ENCODE measurements at places on chromosomes 1 and 21.
A peak's percentile ranks its signal among the peaks of the same experiment; 100 is the strongest.

DNA sequence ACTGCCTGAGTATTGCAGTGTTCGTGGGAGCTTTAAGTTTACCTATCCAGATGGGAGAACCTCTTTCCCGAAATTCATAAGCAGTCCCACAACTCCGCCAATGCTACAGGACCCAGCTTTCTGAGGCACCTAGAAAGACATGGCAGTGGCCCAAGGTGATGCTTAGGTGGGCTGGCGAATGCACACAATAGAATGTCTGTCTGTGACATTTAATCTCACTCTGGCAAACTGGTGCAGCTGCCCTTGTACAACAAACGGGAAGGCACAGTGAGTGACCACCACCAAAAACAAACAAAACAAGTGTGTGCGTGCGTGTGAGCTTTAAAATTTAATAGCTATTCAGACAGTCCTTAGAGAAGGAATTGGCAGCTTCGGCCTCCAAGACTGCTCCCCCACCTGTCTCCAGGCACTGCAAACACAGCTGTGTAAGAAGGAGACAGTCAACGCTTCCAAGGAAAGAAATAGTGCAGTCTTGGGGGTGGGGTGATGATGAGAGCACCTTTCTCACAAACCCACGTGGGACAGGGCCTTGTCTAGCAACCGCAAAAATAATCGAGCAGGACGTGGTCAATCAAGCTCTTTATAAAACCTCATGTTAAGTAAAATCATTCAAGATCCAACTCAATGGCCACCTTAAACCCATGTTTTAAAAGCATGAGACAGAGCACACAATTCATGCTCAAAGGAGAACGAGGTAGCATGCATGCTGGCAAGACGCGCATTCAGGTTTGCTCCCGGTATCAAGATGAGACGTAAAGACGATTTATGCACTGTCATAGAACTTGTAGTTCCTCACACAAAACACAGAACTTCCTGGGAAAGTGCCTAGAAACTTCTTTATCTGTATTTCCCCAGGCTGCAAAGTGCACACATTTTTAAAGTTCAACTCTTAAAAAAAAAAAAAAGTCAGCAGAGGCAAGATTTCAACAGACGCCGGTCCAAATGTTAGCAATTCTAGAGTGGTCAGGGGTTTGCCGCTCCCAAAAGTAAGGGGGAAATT is 84.1 kb downstream of the TM2D1 start:
- DNase-seq, result no peak

- no peak for DNase-seq
These were observed 205.5 kb downstream of the KCNJ6 start for GRCh38 chr21:37710546-37711285.

GRCh38 chr1:36729289-36729688 is 246.6 kb upstream of the CSF3R start:
- DNase-seq, result no peak

GRCh38 chr1:25662061-25662460 is 45.5 kb downstream of the MAN1C1 start:
- DNase-seq, result no peak

DNA sequence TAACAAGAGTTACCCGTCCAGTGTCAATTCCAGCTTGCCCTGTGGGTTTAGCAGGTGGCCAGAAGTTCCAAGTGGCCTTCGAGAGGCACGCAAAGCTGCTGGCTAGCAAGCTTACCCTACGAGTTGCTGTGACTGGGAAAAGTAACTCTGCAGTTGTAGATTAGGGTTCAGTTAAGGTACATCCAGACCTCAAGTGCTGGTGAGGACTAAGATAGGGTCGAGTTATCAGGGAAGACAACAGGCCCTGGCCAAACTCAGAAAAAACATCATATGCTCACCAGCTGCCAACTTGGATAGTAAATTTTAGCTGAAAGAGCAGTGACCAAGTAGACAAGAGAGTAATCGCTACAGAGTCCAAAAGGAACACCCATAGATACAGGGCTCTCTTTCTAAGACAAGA is 27.7 kb upstream of the LRRC7 start:
- DNase-seq, result no peak

DNA sequence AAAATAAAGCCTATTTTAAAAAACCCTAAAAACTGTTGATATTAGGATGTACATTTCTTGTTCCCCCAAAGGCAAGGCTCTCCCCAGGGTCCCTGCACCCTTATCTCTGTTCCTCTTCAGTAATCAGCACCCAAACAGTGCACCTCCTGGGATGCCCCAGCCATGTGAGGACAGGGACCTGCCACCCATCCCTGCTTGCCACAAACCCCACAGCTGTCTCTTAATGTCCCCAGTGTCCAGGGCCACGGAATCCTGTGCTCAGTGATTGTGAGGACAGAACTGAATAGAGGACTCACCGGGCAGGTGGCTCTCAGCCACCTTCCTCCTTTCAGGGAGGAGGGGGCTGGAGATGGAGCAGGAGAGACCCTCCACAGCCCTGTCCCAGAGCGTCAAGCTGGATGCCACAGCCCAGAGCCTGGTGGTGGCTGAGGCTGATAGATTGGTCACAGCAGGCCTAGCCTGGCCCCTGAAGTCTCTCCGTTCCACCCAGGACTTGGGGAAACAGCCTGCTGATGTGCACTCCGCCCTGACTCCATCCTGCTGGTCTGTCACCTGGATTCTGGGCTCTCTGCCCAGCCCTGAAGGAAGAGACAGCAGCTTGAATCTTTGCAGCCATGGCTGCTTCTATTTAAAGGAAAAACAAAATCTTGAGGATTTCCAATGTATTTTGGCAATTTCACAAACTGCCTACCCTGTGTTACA is 23.1 kb downstream of the RNF187 start:
- no peak for DNase-seq

DNA sequence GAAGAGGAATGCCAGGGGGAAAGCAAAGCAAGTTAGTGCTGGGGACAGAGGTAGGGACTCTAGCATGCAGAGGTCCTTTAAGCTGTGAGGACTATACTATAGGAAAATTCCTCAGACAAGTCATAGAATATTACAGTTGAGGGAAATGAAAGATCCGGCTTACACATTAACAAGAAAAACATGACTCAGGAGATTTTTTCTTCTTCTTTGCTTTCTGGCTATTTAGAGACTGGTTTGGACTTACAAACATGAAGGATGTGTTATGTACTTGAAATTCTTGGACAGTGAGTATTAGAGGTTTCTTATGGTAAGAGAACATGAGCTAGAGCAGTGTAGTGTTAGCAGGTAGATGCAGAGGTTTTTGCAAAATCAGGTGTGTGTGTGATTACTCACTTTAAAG is 24.9 kb downstream of the USP25 start:
- no peak for DNase-seq

DNA sequence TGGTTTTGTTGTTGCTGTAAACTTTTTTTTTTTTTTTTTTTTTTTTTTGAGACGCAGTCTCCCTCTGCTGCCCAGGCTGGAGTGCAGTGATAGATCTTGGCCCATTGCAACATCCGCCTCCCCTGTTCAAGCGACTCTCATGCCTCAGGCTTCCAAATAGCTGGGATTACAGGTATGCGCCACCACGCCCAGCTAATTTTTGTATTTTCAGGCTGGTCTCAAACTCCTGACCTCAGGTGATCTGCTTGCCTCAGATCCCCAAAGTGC is 78.9 kb upstream of the SLC45A1 start:
- DNase-seq, result no peak

GRCh38 chr1:211711315-211711705 is 35.9 kb upstream of the NEK2 start:
- no peak for DNase-seq

DNA sequence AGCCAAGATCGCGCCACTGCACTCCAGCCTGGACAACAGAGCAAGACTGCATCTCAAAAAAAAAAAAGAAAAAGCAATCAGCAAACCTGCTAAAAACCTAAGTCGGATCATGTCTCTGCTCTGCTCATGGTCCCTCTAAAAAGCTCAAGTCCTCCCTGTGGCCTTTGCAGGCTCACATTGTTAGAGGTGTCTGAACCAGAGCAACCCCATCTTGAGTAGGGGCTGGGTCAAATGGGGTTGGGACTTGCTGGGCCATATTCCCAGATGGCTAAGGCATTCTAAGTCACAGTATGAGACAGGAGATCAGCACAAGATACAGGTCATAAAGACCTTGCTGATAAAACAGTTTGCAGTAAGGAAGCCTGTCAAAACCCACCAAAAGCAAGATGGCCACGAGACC is 3.0 kb upstream of the DRAXIN start:
- DNase-seq, result no peak

DNA sequence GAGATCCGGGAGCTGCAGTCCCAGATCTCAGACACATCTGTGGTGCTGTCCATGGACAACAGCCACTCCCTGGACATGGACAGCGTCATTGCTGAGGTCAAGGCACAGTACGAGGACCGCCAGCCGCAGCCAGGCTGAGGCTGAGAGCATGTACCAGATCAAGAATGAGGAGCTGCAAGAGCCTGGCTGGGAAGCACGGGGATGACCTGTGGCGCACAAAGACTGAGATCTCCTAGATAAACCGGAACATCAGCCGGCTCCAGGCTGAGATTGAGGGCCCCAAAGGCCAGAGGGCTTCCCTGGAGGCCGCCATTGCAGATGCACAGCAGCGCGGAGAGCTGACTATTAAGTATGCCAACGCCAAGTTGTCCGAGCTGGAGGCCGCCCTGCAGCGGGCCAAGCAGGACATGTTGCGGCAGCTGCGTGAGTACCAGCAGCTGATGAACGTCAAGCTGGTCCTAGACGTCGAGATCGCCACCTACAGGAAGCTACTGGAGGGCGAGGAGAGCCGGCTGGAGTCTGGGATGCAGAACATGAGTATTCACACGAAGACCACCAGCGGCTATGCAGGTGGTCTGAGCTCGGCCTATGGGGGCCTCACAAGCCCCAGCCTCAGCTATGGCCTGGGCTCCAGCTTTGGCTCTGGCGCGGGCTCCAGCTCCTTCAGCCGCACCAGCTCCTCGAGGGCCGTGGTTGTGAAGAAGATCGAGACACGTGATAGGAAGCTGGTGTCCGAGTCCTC is 25.5 kb downstream of the ETV3L start:
- peak; percentile 13 for DNase-seq

DNA sequence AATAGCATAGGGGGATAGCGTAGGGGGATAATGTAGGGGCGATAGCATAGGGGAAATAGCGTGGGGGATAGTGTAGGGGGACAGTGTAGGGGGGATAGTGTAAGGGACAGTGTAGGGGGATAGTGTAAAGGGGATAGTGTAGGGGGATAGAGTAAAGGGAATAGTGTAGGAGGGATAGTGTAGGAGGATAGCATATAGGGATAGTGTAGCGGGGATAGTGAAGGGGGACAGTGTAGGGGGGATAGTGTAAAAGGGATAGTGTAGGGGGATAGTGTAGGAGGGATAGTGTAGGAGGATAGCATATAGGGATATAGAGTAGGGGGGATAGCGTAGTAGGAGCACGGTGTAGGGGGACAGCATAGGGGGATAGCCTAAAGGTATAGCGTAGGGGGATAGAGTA is 14.1 kb upstream of the ARF1 start:
- DNase-seq, result no peak

DNA sequence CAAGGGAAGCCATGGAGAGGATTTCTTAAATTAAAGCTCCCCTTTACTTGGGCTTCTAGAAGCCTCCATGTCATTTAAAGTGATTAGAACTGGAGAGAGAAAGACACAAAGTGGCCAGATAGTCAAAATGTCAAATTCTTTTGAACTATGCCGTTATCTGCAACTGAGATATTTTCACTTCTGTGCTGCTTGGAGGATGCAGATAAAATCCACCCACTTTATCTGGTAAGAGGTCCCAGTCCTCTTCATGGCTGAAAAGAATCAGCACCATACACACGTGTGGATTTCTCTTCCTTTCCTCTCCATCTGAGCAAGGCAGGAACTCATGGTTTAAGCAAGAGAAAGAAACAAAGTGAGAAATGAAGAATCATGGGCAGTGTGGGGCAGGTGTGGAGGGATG is 276.9 kb upstream of the RUNX1 start:
- DNase-seq, result no peak

- no peak for DNase-seq
These were observed 189.5 kb downstream of the ZSCAN20 start for GRCh38 chr1:33661811-33662454.

- no peak for DNase-seq
These were observed 89.7 kb downstream of the ADCY10 start for GRCh38 chr1:167824163-167824794.

- no peak for DNase-seq
These were observed 11.9 kb downstream of the SLC45A1 start for GRCh38 chr1:8329858-8330257.

DNA sequence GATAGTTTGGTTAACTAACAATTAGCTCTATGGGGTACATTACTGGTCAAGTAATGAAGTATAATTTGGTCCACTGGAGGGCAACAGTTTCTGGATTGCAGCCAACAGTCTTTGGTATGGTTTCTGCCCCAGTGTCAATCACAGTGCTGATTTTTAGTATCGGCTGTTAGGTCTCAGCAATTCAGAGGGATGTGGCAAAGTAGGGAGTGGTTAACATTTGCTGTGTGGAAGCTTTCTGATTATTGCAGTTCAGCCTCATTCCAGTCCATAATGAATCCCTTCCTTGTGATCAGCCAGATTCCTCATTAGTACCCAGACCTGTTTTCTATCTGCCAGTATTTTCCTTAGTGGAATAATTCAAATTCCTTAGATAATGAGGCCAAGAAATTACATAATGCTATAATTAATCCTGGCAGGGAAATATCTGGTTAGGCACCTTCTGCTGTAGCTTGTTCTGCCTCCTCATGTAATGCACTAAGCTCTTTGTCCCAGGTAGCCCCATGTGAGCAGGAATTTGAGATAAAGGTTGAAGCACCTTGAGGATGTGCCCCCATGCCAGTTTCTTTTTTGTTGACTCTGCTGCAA is 14.0 kb downstream of the F3 start:
- no peak for DNase-seq

GRCh38 chr1:2606881-2607621 is 20.5 kb downstream of the PRXL2B start:
- no peak for DNase-seq

- no peak for DNase-seq
These were observed 65.9 kb downstream of the SLC66A1 start for GRCh38 chr1:19377812-19378718.

DNA sequence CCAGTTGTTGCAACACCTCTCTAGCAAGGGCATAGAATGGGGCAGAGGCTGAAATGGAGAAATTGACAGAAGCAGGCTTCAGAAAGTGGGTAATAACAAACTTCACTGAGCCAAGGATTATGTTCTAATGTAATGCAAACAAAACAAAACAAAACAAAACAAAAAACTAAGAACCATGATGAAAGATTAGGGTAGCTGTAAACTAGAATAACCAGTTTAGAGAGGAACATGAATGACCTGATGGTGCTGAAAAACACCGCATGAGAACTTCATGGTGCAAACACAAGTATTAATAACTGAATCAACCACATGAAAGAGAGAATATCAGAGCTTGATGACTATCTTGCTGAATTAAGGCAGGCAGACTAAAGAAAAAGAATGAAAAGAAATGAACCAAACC is 1707.7 kb downstream of the BRINP3 start:
- DNase-seq, result no peak

Measured in stimulated activated CD8-positive, alpha-beta memory T cell treated with anti-CD3 and anti-CD28 coated beads, Interleukin-15, amount 100 ng/mL, for 48 hours (primary cell).